ENCODE measurements at places on chromosomes 5 and 9.
A peak's percentile ranks its signal among the peaks of the same experiment; 100 is the strongest.

GRCh38 chr5:78411586-78411985 is 51.2 kb downstream of the SCAMP1 start:
- no peak for DNase-seq

GRCh38 chr5:80269991-80270438 is 14.2 kb upstream of the SERINC5 start:
- DNase-seq, result no peak

GRCh38 chr9:75739884-75740611 is 150.4 kb upstream of the PCSK5 start:
- DNase-seq, result no peak

DNA sequence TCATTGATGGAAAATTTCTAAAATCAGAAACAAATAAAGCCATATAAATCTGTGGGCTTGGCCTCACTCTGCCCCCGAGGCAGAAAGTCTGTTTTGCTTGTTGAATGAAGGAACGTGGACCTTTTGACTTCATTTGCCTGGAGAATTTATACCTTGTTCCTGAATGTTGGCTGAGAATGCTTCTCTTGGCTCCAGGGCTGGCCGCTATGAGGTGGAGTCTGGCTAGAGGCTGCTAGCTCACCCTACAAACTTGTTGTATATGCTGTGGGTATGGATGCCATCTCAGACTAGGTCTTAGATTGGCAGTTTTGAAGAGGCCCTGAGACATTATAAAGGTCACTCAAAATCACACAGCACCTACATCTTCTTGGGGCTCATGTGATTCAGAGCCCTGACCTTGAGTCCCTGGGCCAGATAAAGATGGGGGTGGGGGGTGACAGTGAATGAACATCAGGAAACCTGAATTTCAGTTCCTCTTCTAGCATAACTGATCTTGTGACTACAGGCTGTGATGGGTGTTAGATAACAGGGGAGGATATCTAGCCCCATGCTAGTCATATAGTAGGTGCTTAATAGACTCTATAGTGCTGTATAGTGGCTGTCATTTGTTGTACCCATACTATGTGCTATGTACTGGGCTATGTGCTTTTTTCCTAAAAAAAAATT is 2.8 kb downstream of the GM2A start:
- DNase-seq, result no peak

- no peak for DNase-seq
Observed at GRCh38 chr5:93925321-93925720, 183.9 kb upstream of the POU5F2 start.

DNA sequence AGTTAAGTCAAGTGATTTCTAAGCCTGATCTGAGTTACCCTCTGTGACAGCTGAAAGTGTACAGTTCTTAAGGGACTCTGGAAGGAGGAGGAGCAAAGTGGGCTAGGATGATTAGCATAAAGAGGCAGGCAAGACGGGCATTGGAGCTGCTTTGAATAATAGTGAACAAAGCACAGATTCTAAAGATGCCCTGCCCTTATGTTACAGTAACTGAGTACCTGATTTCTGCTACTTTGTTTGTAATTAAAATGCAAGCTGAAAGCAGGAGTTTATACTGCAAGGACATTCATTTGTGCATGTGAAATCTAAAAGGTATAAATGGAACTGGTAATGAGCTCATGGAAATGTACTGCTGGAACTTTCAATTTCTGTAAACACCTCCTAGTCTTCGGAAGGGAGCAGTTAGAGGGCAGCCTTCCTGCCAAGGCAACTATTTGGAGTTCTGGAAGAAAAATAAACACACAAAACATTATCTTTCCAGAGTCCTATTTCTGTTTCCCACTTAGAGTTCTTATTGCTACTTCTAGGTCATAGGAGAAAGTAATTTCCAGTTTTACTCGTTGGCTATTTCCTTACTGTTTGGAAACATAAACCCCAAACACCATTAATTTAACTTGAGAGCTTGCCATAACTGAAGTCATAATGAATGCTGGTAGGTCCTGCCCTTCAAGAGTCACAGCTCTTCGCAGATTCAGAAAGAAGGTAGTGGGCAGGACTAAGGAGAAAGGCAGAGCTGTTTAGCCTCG is at the start of gene RANBP3L:
RANBP3L (minus strand) TSS at position 45 of the 746 bp plus-strand sequence. CDS start 486 bp downstream, outside the sequence.
- DNase-seq, result no peak

DNA sequence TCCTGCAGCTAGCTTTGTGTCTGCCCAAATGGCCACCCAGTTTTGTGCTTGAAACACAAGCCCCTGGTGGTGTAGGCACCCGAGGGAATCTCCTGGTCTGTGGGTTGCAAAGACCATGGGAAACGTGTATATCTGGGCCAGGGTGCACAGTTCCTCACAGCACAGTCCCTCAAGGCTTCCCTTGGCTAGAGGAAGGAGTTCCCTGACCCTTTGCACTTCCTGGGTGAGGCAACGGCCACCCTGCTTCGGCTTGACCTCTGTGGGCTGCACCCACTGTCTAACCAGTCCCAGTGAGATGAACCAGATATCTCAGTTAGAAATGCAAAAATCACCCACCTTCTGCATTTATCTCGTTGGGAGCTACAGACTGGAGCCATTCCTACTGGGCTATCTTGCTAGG is 865.0 kb upstream of the ACO1 start:
- DNase-seq, result no peak

DNA sequence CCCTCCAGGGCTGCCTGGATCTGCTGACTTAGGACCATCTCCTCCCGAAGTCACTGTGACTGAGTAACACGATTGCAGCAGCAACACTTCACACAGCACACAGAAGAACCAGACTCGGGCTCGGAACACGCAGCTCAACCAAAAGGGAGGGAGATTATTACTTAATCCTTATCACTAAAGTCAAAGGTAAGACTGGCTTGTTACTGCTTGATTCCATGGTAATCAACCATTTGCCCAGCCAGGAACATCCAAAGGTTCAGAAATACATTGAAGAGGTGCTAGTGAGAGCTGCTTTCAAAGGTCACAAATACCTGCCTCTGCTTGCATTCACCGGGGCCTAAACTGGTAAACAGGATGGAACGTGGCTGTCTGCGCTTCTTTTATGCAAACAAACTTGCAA is 7.7 kb downstream of the FBP1 start:
- DNase-seq, result no peak

DNA sequence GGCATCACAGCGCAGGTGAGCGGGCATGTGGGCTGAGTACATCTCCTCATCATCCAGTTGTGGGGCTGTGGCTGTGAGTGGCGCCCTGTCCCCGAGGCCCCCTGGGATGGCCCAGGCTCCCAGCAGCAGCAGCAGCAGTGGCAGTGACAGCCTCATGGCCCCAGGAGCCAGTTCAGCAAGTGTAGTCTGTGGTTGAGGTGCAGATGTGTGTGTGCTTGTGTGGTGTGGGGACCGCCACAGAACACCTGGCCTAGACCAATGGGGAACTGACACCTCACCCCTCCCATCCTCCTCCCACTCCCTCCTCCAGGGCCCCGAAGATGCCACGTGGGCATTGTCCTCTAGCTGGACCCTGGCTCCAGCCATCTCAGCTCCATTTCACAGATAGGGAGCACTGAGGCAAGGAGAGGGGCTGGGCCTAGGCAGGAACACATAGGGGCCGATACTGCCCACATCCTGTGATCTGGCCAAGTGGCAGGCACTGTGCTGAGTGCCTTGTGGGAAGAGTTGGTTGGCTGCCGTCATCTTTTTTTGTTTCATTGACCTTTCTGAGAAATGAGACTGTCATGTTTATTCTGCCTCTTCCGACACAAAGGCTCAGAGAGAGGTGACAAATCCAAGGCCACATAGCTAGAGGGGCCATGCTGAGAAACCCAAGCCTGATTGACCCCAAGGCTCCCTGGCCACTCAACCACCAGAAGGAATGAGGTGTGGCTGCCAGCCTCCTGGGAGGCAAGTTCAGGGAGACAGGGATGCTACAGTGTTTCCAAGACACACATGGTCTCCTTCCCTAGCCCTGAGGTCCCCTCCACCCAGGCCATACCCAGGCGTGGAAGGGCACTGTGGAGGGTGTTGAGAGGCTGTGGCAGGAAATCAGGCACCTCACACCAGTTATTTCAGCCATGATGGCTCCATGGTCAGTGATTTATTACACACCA is at the start of gene MZB1:
MZB1 (minus strand) TSS at position 213 of the 938 bp plus-strand sequence; CDS start at position 156, 57 bp downstream.
- no peak for DNase-seq

DNA sequence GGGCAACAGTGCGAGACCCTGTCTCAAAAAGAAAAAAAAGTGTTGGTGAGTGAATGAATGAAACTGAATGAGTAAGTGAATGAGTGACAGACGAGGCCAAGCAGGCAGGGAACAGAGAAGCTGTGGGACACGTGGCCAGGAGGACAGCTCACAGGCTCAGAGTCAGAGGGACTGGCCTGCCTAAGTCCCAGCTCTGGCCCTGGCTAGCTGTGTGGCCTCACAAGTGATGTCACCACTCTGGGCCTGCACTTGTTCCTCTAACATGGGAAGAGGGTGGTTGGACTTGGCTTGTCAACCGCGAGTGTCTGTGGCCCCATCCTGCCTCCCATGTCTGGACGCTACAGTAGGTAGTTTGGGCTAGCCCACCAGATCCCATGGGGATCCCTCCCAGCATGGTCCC is 4.7 kb upstream of the PLPP7 start:
- no peak for DNase-seq

- no peak for DNase-seq
Observed at GRCh38 chr9:127873886-127874285, 3.6 kb downstream of the AK1 start.

DNA sequence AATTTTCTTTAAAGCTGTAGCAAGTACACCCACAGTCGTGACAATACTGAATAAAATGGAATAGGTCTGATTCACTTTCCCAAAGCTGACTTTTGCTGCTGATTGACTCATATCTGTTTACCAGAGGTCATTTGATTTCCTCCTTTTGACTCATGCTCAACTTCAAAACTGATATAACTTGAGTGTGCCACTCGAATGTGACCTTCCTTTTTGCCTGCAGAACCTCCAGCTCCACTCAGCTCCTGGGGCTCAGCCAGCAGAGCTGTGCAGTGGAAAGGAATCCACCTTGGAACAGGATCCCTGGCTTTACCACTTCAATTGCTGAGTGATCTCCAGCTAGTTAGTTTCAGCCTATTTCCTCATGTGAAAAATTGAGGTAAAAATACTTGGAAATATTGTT is 84.1 kb downstream of the FEM1C start:
- DNase-seq, result no peak

DNA sequence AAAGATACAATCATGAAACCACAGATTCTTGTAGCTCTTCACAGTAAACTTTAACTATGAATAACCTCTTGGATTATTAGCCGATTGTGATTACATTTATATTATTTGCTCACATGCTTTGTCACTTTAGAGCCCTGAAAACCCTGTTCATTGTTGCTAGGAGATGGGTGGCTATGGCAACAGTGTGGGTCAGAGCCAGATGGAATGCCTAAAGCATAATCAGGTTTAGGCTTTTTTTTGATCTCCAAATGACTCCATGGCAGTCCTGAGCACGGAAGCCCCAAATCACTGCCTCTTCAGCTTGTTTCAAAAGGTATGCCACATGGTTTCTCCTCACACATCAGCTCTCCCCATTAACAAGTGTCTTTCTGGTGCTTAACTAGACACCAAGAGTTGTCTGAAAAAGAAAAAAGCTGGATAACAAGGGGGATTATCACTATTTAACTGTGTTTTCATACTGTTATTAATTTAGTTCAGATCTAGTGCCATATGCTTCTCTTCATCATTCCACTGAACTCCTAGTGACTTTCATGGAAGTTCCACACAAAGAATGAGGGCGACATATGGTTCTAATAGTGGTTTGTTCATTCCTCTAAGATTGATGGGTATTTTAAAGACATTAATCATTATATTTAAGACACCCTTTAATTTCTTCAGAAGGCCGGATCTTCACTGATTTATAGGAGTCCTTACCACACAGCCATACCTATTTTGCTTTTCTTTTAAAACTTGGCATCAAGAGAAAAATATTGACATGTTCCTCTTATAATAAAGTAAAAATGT is 88.8 kb upstream of the PAM start:
- DNase-seq, result no peak

DNA sequence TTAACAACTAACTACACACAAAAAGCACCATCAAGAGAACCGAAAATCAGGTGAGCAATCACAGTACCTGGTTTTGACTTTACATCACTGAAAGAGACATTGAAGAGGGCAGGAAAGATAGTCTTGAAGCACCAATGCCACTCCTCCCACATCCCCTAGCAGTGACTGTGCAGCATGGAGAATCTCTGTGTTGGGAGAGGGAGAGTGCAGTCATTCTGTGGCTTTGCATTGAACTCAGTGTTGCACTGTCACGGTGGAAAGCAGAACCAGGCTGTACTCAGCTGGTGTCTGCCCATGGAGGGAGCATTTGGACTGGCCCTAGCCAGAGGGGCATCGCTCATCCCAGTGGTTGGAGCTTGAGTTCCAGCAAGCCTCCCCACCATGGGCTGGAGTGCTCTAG is 40.4 kb downstream of the C5 start:
- DNase-seq, result no peak

DNA sequence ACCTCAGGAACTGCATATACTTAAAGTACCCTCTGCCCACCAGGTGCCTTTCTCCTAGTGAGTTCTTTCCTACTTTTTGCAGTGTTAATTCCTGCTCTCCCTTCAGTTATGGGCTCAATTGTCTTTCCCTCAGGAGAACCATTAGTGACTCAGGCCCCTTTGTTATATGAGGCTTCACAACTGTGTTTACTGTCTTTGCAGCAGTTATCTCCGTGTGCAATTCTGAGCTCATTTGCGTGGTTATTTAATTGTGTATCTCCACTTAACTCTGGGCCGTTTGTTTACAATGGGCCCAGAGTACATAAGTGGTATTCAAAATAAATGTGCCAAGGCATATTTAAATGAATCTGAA is 9.6 kb downstream of the FBXO38 start:
- peak; percentile 84 for DNase-seq

DNA sequence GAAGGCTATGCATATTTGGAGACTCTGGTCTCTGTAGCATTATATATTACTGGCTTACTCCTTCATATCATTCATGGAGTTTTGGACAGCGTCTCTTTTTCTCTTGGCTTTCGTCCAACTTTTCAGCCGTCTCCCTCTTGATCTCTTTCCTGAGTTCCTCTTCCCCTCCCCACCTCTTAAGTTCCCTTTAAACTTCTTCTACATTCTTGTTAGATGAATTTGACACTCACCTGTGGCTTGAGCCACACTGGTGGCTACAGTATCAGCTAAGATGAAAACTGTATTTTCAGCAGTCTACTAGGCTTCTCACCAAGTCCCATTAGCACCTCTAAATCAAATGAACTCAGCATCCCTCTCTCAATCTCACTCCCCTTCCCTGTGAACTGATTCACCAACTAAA is 128.1 kb downstream of the STARD4 start:
- no peak for DNase-seq

DNA sequence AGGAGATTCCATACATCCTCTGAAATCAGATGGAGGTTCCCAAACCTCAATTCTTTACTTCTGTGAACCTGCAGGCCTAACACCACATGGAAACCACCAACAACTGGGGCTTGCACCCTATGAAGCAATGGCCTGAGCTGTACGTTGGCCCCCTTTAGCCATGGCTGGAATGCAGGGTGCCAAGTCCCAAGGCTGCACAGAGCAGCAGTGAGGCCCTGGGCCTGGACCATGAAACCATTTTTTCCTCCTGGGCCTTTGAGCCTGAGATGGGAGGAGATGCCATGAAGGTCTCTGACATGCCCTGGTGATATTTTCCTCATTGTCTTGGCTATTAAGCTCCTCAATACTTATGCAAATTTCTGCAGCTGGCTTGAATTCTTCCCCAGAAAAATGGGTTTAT is 983.8 kb downstream of the CDH9 start:
- no peak for DNase-seq

GRCh38 chr9:95493402-95493801 is 23.4 kb downstream of the PTCH1 start:
- no peak for DNase-seq

- DNase-seq, result no peak
Observed at GRCh38 chr5:141765896-141766551, 84.0 kb upstream of the ARAP3 start.
